Right ventricle myocardium inferior (tissue), 1 donor: ENCODE measurements at places on chromosomes 1 and 21.

GRCh38 chr1:234499943-234500245 is 20.9 kb upstream of the TARBP1 start:
- no peak for DNase-seq

- DNase-seq, result no peak
These were observed 191.8 kb downstream of the TPR start for GRCh38 chr1:186183219-186183618.

DNA sequence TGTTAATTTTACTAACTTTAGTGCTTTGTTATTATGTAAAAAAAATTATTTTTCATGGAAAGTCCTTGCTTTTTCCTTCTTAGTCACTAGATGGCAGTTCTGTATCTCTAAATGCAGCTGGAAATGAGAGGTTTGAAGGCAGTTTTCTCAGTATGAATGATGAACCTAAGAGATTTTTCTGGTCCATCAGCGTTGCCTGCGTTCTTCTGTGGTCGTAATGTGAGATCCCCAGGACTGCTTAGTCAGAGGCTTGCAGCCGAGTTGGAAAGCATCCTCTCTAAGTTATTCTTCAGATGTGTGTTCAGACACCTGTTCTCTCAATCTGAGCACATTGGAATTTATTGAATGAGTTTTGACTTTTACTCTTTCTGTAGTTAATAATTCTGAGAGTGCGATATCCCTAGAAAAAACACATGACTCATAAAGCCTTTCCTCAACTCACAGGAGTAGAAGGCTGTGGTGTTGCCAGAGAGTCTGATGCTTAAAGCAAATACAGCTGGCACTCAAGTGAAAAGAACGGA is 99.3 kb downstream of the FMN2 start:
- DNase-seq, result no peak

DNA sequence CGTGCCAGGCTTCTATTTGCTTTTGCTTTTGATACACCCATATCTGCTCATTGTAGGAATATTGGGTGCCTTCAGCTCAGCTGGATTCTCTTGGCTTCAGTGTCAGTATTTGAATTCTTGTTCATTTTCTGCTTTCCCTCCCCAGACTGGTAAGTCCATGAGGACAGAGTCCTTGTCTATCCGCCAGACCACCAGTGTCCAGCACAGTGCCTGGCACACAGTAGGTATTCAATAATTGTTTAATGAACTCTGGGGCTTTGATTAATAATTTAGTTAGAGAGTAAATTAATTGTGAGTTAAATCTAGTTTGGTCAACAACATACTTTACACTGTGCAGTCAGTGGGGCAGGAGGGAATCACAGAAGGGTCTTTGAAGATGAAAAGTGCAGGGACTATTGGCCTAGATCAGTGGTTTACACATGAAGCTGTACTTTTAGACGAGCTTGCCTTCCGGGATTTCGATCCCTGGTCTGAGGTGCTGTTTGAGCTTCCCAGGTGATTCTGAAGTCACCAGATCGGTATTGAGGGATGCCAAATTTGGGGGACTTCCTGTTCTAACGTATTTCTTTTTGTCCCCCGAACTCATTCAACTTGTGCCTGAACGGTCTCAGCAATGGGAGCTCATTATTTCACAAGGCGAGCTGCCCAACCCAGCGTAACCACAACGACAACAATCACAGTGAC is 119.1 kb upstream of the JUN start:
- DNase-seq, result no peak

GRCh38 chr1:18575620-18576019 is 55.0 kb upstream of the PAX7 start:
- DNase-seq, result no peak

- DNase-seq, result no peak
These were observed 8.3 kb upstream of the ZNF669 start for GRCh38 chr1:247112479-247112781.

GRCh38 chr1:207990876-207991582 is 80.1 kb upstream of the CD34 start:
- no peak for DNase-seq

- DNase-seq, result no peak
These were observed 187.3 kb downstream of the ATP6V1G3 start for GRCh38 chr1:198352975-198353695.

GRCh38 chr1:208170252-208170651 is 73.9 kb downstream of the PLXNA2 start:
- no peak for DNase-seq

DNA sequence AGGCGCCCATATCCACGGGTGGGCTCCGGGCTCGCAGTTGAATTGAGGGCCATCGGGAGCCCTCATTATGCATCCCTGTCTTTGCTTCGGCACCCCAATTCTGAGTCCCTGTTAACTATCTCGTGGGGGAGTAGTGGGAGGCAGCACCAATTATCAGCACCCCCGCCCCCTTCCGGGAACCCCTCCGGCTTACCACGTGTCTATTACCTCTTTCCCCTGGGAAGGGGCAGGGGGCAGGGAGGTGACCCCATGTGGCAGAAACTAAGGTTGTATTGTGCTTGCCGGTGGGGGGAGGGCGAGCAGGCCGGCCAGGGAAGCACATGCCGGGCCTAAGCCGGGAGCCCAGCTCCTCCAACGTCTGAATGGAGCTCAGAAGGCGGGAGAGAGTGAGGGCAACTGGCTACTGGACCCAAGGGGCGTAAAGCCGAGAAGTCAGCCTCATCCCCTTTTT is 1.0 kb downstream of the LIN28A start:
- no peak for DNase-seq

DNA sequence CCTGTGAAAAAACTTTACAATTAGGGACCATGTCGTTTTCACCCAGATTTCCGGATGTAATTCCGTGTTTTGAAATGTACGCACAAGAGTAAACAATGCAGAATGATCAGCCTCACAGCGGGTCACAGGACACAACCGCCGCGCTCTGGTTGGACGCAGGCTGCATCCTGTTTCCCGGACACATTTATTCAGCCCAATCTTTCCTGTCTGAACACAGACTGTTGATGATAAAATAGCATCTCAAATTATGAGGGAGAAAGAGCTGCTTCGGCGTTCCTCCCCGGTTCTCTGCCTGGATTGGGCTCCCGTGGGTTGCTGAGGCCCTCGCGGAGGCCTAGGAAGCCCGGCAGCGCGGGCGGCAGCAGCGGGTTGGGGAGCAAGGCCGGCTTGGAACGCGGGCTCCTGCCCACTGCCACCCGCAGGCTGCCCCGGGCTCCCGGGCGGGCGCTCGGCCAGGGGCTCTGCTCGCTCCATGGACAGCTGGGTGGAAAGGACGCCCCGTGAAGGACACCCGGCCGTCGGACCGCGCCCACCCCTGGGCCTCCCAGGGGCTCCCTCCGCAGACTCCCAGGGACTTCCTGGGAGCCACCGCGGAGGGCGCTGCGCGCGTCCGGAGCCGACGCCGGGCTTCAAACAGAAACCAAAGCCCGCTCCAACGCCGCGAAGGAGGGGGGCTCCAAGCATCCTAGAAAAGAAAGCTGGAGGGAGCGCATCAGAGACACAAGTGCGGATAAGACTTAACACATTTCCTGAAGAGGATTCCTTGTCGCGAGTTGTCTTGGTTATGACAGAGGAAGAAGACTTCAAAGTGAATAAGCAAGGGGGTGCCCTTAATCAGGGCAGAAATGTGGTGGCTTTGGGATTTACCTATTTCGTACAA is 122.3 kb downstream of the ESRRG start:
- peak; percentile 85 for DNase-seq

GRCh38 chr1:221567859-221568507 is 173.9 kb downstream of the DUSP10 start:
- DNase-seq, result no peak

DNA sequence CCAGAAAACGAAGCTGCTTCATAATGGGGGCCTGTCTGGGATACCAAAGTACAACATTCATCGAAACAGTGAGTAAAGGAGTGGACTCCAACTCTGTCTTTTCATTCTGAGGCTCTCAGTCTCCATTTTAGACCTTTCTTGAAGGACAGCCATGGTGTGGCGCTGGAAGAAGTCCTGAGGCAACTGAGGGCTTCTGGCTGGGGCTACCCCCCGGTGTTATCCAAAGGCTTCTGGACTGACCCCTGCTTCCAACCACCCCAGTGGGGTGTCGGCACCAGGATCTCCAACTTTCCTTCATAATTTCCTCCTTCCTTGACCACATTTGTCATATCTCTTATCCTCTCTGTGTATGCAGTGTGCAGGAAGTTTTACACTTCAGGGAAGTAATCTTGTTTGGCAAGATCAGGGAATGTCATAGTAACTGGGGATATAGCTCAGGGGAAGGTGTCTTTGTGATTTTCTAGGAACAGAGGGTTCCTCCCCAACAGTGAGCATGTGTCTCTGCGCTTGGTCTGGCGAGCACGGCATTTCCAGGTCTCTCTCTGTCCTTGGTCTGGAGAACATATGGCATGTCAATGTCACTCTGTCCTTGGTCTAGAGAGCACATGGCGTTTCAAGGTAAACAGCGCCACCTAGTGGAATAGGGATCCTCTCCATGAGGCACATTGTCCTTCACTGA is 19.4 kb upstream of the BSDC1 start:
- DNase-seq, result no peak
